Pericardium fibroblast (primary cell): ENCODE measurements at places on chromosomes 3 and 15. TPM values are rescaled to one million over a fixed set of nuclear protein-coding genes. Genes with fewer than 3 reads are reported as not detected.

Gene PARP15
- total RNA-seq: not detected in 2 replicates

Gene ILDR1
- total RNA-seq: not detected in 2 replicates

Gene CGNL1
- 0.43 and 10.2 TPM in 2 replicates for total RNA-seq

Gene VPS8
- total RNA-seq: 18.4 and 44.0 TPM in 2 replicates

Gene HTD2
- 10.3 and 13.3 TPM in 2 replicates for total RNA-seq

Gene STT3B
- 83.8 and 102 TPM in 2 replicates for total RNA-seq

Gene FETUB
- total RNA-seq: not detected in 2 replicates

Gene NCBP2
- total RNA-seq: 42.4 and 43.2 TPM in 2 replicates

Gene COMMD2
- total RNA-seq: 13.0 and 20.1 TPM in 2 replicates
